ENCODE measurements at places on chromosomes 2 and 18.

DNA sequence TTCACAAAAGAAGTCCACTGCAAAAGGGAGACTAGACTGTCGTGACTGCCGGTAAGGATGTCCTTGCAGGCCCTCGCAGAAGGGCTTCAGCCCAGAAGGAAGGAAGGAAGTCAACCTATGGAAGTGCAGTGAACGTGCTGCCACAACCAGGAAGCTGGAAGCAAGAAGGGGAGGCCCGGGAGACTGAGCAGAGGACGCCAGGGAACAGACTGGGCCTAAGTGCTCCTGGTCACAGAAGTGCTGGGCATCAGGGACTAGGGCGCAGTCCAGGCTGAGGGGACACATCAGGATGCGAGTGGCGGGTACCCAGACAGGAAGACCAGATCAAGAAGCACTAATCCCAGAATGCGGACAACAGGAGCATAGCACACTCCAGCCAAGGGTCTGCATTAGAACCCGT is 78.8 kb downstream of the PIEZO2 start:
- no peak for DNase-seq

- DNase-seq: no peak
These were observed 44.8 kb upstream of the SYT4 start for GRCh38 chr18:43322132-43322531.

DNA sequence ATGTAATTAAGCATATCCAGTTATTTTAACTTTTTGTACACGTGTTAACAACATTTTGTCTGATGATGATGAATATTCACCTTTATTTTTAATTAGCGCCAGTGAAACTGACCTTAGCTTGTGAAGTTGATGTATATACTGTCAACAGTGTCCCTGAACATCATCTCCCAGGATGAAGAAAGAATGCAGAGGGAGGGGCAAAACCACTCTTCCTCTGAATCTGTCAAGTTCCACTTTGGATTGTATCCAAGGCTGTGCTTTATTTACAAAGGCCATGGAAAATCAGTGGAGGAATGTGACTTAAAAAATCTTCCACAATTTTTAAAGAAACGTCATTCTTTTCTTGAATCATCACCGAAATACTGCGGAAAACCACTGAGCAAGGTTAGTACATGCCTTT is 4.5 kb upstream of the RMDN2 start:
- no peak for DNase-seq

DNA sequence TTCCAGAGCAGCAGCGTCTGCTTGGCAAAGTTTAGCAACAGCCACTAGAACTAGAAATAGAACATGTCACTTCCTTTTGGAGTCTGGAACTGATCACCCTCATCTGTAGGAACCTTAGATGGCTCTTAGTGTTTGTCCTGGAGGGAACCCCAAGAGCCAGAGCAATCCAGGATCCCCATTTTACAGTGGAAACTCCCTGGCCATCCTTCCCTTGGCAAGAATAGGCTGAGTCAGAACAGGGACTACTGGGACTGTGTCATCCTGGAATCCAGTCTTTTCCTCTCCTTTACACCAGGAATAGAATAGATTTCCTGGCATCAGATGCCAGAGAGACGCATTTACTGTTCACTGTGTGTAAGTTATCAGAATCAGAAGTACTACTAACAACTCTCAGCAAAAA is 33.2 kb upstream of the GRHL1 start:
- no peak for DNase-seq

- no peak for DNase-seq
These were observed 26.7 kb downstream of the ITGA4 start for GRCh38 chr2:181483876-181484275.

- DNase-seq: no peak
These were observed 84.5 kb downstream of the ZCCHC2 start for GRCh38 chr18:62607302-62607701.

- no peak for DNase-seq
These were observed 210.4 kb downstream of the TMEM163 start for GRCh38 chr2:134508391-134508790.

DNA sequence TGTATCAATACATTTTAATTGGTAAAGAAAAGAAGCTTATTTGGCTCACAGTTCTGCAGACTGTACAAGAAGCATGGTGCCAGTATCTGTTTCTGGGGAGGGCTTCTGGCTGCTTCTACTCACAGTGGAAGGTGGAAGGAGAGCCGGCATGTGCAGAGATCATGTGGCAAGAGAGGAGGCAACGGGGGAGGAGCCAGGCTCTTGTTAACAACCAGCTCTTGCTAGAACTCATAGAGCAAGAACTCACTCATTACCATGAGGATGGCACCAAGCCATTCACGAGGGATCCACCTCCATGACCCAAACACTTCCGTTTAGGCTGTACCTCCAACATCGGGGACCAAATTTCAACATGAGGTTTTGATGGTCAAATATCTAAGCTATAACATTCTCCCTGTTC is 7.5 kb downstream of the PARD6G start:
- no peak for DNase-seq

DNA sequence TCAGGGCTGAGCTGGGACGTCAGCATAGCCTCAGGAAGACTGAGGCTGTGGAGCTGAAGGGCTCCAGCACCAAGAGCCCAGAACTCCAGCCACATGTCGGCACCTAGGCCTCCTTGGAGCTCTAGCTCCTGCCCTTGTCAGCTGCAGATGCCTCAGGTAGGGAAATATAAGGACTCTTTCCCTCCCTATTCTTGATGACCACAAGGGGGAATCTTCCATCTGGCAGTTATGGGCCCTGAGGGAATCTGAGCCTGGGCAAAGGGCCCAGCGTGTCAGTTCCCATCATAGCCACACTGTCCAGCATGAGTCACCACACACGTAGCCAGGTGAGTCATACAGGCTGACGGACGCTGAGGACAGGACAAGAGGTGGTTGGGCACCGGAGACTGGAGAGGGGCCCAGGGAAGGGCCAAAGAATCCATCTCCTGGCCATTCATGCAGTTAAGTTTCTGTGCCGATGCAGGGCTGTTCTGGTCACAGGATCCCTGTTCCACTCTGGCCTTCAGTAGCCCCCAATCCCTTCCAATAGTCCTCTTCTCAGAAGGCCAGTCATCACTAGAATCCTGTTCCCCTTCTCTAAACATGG is 1.8 kb downstream of the MPV17 start:
- no peak for DNase-seq

DNA sequence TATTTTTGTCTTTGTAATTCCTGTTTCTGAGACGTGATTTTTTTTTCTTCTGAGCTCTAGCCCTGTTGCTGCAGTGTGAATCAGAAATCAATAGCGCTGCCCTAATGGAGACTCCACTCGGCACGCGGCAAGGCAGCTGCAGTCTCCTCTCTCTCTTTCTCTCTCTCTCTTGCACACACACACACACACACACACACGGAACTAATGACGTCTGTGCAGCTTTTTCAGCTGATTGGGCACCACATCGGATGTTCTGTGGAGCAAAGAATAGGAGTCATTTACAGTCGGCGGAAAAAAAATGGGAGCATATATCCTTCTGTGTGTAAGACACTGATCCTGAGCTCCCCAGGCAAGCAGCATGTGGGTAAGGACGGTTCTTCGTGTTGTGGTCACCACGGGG is 2.0 kb upstream of the MYT1L start:
- DNase-seq: no peak

GRCh38 chr2:239791526-239792404 is 233.4 kb downstream of the NDUFA10 start:
- no peak for DNase-seq

- no peak for DNase-seq
These were observed 78.1 kb downstream of the HNRNPLL start for GRCh38 chr2:38524580-38524979.

DNA sequence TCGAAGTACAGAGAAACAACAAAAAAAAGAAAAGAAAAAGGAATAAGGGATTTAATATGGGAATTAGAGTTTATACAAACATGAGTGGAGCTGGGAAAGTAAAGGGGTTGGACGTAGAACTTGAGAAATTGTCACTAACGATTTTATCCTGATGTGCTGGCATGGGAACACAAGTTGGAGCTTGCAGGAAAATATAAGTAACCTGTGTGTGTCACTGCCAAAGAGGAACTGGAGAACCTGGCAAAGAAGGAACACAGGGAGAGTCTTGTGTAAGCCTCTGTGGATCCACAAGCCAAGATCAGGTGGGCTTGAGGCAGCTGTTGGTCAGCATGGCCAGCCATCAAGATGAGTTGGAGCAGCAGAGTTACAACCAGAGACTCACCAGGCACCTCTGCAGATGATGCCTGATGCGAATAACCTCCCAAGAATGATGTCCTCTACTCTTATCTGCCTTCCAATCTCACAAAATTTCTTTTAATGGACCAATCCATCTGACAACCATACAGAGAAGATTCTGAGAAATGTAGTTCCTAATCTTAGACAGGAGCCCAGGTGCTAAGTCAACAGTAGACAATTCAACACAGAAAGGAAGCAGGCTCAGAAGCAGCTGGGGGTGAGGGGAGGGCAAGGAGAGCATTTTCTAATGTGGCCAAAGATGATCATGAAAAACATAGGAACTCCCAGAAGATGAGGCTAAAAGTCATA is 77.0 kb upstream of the SPOPL start:
- DNase-seq: no peak

DNA sequence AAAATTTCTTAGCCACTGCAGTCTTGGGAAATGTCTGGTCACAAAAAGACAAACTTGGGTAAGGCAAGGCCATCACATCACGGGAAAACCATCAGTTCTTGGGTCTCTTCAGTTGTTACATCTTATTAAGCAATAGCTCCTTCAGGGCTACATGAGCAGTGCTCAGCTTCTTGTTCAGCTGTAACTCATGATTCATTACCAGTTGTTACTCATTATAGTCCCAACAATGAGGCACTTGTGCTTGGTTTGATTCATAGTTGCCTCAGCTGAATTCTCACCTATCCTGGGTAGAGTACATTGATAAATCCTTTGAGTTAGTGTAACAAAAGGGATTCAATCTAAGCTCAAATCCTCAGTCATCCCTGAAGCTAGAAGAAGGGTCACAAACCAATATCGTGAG is 102.4 kb upstream of the DCC start:
- no peak for DNase-seq

DNA sequence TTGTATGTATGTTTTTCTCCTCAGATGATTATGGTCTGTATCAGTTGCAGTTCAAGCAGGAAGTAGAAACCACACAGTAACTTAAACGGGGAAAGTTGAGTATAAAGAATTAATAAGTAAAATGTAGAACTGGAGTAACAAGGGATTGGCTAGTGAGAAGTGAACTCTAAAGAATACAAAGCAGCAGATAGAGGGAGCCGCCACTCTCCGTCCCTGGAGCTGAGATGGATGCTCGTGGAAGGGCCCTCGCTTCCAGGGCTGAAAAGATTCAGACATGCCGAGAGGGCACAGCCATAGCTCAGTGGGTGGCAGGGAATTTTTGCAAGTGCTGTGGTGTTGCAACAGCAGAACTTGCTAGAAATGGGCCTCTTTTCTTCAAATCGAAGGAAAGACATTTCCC is 155.8 kb downstream of the COL6A3 start:
- DNase-seq: no peak

DNA sequence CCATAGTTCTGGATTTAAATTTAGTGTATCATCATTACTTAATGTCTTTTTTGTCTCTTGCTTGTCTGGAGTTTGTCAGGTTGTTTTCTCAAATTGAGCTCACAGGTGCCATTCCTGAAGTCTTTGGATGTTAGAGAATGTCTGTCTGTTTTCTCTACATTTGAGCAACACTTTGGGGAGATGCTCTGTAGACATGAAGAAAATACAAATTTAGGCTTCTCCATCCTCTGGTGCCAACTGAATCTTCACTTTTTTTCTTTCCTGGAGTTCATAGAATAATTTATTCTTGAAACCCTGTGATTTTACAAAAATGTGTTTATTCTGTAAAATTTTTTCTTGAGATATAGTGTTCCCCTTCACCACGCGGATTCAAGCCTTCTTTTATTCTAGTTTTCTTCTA is 256.4 kb upstream of the HDAC4 start:
- DNase-seq: no peak

GRCh38 chr2:182300608-182301007 is 126.2 kb downstream of the PDE1A start:
- DNase-seq: no peak

- no peak for DNase-seq
These were observed 360.3 kb downstream of the CLIP4 start for GRCh38 chr2:29475499-29475898.

GRCh38 chr18:39647627-39648534 is 2082.3 kb upstream of the CELF4 start:
- no peak for DNase-seq

GRCh38 chr18:48676756-48677368 is 138.0 kb downstream of the CTIF start:
- DNase-seq: peak; percentile 25

DNA sequence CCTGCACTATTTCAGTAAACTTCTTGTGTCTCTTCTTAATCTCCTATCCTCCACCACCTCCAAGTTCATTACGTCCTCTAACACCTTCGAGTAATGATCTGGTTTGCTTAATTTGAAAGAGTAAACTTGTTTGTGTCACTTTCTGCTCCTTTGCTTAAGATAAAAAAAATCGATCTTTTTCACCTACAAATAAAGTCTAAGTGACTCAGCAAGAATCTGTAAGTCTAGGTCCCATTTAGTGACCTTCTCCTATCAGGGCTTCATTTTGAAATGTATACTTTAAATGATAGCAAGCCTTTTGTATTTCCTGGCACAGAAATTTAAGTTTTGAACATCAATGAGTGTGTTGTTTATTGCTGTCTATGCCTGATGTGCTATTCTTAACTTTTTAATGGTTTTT is 260.9 kb upstream of the TFPI start:
- DNase-seq: no peak

- no peak for DNase-seq
These were observed 458.8 kb downstream of the METTL4 start for GRCh38 chr18:2112435-2113045.

DNA sequence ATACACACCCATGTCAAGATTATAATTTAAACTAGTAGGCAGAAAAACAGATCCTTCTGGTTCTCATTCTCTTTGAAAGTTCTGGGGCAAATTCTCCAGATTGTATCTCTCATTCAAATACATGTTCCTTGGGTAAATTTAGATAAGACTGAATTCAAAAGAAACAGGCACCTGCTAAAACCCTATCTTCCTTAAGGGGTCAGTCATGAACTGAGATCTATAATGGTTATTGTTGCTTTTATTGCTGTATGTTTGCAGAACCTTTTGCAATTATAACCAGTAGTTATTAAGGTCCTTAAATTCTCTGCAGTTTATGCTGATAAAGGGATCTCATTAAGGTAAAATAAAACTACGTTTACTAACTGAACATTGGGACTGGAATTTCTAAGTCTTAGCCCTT is 83.5 kb downstream of the MYO5B start:
- DNase-seq: no peak
